Mesothelial cell of epicardium (in vitro differentiated cells): ENCODE measurements at places on chromosomes 11 and 22. TPM values are rescaled to one million over a fixed set of nuclear protein-coding genes. Genes with fewer than 3 reads are reported as not detected.

CSF2RB gene
- 0.38 to 0.56 TPM (median 0.38 TPM) in 3 replicates for total RNA-seq

F2 gene
- total RNA-seq: 0.18 TPM in 1 of 3 replicates, not detected in the others

REXO2 gene
- total RNA-seq: 71.4 to 83.5 TPM (median 77.2 TPM) in 3 replicates

SEZ6L gene
- 0.07 to 0.18 TPM (median 0.16 TPM) in 3 replicates for total RNA-seq

POU2AF2 gene
- total RNA-seq: not detected in 3 replicates

BIK gene
- 8.0 to 9.9 TPM (median 9.3 TPM) in 3 replicates for total RNA-seq

DNA sequence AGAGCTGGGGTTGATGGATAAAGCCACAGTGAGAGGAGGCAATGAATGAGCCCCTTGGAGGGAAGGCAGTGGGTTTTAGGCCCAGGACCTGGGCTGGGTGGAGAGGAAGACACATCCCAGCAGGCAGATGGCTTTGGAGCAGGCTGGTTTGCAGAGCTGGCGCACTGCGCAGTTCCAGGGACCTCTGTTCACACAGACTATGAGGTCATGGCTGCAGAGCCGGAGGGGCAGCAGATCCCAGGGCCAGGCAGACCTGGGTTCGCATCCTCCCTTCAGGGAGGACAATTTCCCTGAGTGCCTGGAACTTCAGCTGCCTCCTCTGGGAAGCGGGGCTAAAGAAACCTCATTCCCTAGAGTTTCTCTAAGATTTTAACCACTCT is 28.2 kb upstream of the DGKZ start:
- DNase-seq: no peak

ETS1 gene
- 29.7 to 30.0 TPM (median 30.0 TPM) in 3 replicates for total RNA-seq

DNA sequence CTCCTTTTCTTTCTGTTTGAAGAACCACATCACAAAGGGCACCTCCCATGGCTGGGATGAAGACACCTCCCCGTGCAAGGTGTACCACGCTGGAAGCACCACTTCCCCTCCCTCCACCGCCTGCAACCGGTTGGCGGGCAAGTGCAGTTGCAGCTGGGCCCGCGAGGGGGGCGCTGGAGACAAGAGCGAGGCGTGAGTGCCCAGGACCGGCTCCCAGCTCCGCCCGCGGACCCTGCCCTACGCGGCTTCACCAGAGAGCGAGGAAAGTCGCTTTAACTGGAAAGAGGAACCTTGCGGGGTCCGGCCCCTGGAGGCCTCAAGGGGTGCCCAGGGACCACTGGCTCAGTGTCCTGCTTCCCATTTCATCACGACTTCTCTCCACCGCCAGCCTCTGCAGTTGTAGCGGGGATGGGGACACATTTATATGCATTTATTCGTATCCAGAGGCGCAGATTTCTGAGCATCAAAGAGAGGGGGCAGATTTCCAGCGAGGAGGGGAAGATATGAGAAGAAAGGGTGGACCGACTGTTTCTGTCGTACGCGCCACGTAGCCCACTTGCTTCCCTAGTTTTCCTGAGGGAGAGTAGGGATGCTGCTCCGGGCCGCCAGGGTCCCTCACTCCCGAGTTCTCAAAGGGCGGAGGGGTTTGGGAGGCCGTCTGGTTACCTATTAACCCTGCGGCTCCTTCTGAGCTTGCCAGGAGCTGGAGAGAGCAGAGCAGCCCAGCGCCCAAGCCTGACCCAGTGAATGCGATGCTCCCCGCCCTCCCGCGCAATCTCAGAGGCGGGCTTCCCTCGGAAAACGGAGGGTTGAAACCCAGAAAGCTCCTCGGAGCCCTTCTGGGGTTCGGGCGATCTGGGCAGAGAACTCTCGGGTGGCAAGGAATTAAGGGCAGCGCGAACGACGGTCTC is 3.5 kb downstream of the ESAM start:
- peak; percentile 77 for DNase-seq
